Stimulated activated CD4-positive, alpha-beta T cell treated with anti-CD3 and anti-CD28 coated beads, Interleukin-1b, Interleukin-23, amount 100 ng/mL, for 1 hour (primary cell): ENCODE measurements at places on chromosomes 13 and 19.

GRCh38 chr19:44539236-44539826 lies 9.9 kb upstream of the CEACAM20 start:
- DNase-seq = no peak

DNA sequence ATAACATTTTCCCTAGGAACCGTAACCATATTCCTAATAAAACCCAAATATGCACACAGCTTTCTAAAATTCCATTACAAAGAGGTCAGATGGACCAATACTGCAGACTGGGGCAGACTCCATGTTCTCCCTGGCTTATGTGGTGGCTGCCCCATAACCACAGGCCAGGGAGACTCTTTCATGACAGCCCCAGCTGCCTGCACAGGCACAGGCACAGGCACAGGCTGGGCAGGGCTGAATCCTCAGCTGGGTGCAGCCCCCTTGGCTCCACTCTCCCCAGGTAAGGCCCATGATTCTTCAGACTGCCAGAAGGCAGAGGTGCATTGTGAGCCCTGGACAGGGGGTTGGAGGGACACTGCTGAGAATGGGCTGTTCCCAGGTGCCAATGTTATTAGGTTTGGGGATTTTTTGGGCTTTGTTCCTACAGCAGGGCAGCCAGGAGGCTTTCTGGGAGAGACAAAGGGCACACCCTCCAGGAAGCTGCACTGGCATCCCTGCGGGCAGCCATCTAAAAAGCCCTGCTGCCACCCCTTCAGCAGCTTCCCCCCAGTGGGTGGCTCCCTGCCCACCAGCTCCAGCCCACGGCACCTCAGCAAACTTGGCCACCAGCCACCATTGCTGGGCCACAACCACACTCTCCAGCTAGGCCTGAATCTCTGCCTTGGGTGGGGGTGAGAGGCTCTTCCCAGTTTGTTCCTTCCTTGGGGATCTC lies 20.0 kb downstream of the DOCK9 start:
- DNase-seq = no peak

DNA sequence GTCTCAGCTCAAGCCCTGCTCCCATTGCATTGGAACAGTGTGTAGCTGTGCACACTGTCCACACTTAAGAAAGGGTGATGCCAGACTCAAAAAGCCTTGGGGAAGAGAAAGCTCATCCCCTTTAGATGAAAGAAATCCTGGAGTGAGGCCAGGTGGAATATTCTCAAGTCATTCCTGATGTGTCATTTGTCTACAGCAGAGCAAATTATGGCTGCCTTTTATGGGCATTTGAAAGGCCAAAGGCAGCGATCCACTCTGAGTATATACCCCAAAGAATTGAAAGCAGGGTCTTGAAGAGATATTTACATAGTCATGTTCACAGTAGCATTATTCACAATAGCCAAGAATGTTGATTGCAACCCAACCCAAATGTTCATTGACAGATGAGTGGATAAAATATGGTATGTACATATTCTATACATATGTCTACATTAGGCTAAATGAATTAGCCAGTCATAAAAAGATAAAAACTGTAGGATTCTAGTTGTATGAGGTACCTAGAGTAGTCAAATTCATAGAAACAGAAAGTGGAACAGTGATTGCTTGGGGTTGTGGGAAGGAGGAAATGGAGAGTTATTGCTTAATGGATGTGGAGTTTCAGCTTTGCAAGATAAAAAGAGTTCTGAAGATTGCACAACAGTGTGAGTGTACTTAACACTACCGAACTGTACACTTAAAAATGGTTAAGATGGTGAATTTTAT lies 214.9 kb downstream of the KCNRG start:
- no peak for DNase-seq

DNA sequence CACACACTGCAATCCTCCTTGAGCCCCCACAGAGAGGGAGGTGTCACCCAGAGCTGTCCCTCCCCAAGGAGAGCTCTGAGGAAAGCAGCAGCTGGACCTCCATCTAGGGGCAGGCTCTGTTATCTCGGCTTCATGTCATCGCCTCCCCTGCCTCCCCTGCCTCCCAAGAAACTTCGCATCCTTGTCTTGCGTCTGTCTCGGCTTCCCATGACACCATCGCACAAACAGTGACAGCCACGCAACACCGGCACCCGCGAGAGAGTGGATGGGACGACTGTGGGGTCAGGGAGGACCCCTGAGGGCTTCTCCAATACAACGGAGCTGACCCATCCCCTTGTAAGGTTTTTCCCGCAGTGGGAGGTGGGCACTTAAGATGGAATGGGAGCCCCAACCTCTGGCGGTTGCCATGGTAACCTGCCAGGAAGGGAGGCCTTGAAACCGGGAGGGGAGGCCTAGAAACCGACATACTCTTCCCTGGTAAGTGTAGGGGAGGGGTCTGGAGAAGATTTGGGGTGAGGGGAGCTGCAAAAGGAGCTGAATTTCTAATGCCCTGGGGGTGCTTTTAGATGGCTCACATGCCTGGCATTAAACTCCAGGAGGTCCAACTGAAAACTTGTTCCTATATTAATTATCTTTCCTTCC lies 16.3 kb downstream of the TLE2 start:
- DNase-seq = no peak

GRCh38 chr19:3879656-3880055 lies 829 bp upstream of the ATCAY start:
- no peak for DNase-seq
